ENCODE measurements at places on chromosomes 4 and X.

- no peak overlapping the region for H3K27ac ChIP-seq
- H3K4me1 ChIP-seq = peaks cover 4% of the 10 kb centered on the region
- H3K36me3 ChIP-seq = no peaks in the 10 kb centered on the region
- no peak overlapping the region for H3K4me3 ChIP-seq
Measured at GRCh38 chrX:52574416-52575275, 57.8 kb upstream of the XAGE1B start.

GRCh38 chr4:182619660-182620059 is 297.5 kb downstream of the DCTD start:
- peak overlapping the region; percentile 90 for H3K27ac ChIP-seq
- no peaks in the 10 kb centered on the region for H3K27me3 ChIP-seq
- H3K36me3 ChIP-seq = no peaks in the 10 kb centered on the region
- H3K4me1 ChIP-seq = peaks cover 20% of the 10 kb centered on the region

- peaks cover 3% of the 10 kb centered on the region for H3K36me3 ChIP-seq
- no peaks in the 10 kb centered on the region for H3K27me3 ChIP-seq
- DNase-seq = no peak
- no peak overlapping the region for H3K27ac ChIP-seq
Measured at GRCh38 chr4:112952313-112952700, 97.1 kb upstream of the ANK2 start.

DNA sequence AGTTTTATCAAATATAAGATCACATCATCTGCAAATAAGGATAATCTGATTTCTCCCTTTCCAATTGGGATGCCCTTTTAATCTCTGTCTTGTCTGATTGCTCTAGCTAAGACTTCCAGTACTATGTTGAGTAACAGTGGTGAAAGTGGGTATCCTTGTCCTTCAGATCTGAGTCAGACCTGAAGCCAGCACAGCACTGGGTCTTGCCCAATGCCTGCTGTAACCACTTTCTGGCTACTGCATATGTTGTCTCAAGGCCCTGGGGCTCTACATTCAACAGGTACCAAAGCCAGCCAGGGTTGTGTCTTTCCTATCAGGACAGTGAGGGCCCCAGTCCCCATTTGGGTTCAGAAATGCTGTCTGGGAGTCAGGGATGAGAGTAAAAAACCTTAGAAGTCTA is 90.3 kb downstream of the CYSLTR1 start:
- no peaks in the 10 kb centered on the region for H3K36me3 ChIP-seq
- no peaks in the 10 kb centered on the region for H3K27me3 ChIP-seq
- no peak overlapping the region for H3K27ac ChIP-seq
- H3K4me3 ChIP-seq = no peak overlapping the region
- no peaks in the 10 kb centered on the region for H3K4me1 ChIP-seq

DNA sequence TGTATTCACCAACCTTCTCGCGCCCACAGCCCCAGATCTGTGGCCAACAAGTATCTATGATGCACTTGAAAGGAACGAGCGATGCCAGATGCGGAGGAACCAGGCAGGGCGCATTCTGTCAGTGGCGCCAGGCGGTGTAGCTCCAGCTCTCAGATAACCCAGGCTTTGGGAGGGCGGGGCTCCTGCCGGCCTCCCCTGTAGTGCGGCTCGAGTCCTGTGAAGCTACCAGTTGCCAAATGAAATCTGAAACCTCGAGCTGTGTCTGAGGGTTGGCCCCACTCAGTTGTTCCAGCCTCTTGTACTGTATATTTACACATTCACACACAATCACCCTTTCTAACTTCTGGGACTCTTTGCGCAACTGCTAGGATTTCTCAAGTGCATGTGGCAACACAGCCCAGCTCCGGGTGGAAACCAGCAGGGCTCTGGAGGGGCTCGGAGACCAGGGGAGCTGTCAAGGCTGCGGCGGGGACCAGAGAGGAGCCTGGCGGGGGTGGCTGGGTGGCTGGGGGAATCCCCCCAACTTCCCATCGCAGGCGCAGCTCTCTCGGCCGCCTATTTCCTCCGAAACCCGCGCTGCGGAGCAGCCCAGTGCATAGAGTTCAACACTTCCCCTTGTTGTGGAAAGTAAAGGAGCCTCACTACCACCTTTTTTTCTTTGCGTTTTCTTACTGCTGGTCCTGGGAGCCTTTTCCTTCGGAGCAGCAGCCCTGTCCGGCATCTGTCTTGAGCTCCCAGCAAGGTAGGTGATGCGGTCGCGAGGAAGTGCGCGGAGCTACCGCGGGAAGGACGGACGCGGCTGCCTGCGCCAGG is at the start of gene ARHGAP24:
Gene ARHGAP24, plus strand, starts transcription at position 333 of the 813 bp plus-strand sequence.
- peaks cover 18% of the 10 kb centered on the region for H3K27me3 ChIP-seq
- peak within 1 kb of the TSS; percentile 90 for H3K27ac ChIP-seq
- DNase-seq = peak; percentile 63

DNA sequence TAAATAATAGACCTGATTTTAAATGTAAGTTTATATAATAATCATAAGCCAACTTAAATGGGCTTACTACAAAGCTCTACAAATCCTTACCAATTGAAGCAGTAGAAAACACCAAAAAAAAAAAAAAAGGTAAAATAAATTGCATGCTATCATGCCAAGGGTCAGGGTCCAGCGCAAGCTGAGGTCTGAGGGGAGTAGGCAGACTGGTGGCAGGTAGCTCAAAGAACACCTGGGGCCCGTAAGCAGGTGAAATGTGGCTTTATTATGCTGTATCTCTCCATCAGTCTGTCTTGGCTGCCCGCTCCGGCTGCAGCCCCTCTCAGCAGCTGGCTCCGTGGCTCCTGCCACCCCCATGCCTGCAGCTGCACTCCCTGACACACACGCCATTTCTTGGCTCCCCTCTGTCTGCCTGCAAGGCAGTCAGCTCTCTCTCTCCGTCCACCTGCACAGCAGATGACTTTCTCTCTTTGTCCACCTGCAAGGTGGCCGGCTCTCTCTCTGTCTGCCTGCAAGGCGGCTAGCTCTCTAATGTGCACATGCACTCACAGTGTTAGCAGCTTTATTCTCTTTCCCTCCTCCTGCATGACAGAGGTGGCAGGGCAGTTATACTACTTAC is 209.4 kb upstream of the UGT8 start:
- H3K27ac ChIP-seq = no peak overlapping the region
- DNase-seq = no peak
- H3K4me1 ChIP-seq = no peaks in the 10 kb centered on the region
- no peak overlapping the region for H3K4me3 ChIP-seq
- no peaks in the 10 kb centered on the region for H3K27me3 ChIP-seq
- no peaks in the 10 kb centered on the region for H3K36me3 ChIP-seq

DNA sequence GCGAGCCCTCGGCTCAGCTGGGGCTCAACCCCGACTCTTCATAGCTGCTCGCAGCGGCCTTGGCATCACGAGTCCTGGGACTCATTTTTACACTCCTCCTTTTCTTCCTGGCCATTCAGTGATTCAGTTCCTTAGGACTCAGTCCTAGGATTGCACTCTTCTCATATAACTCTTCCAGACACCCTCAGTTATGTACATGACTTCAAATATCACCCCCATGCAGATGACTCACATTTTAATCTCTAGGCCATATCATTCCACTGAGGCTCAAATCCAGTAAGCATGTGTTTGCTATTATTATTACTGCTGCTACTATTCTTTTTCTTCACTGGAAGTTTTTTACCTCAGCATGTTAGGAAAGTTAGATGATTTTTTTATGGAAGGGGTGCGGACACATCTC is 14.4 kb downstream of the ITGB1BP2 start:
- no peak overlapping the region for H3K4me3 ChIP-seq
- no peaks in the 10 kb centered on the region for H3K4me1 ChIP-seq
- H3K36me3 ChIP-seq = peaks cover 14% of the 10 kb centered on the region
- no peak for DNase-seq
